ENCODE measurements at places on chromosomes 12 and 14. TPM values are rescaled to one million over a fixed set of nuclear protein-coding genes. Genes with fewer than 3 reads are reported as not detected.

Gene KRT71
- not detected for total RNA-seq

Gene PRICKLE1
- 1.1 TPM for total RNA-seq

Gene P3H3
- total RNA-seq: 9.8 TPM

- no peak for DNase-seq
- H3K27ac ChIP-seq: no peak overlapping the region
- peaks cover 23% of the 10 kb centered on the region for H3K4me1 ChIP-seq
These were observed 2.3 kb downstream of the KIF26A start for GRCh38 chr14:104140463-104141331.

GRCh38 chr12:85029456-85029855 lies 6.6 kb downstream of the TSPAN19 start:
- no peak for DNase-seq
- H3K36me3 ChIP-seq: no peaks in the 10 kb centered on the region
- H3K4me1 ChIP-seq: no peaks in the 10 kb centered on the region
- no peaks in the 10 kb centered on the region for H3K27me3 ChIP-seq

DNA sequence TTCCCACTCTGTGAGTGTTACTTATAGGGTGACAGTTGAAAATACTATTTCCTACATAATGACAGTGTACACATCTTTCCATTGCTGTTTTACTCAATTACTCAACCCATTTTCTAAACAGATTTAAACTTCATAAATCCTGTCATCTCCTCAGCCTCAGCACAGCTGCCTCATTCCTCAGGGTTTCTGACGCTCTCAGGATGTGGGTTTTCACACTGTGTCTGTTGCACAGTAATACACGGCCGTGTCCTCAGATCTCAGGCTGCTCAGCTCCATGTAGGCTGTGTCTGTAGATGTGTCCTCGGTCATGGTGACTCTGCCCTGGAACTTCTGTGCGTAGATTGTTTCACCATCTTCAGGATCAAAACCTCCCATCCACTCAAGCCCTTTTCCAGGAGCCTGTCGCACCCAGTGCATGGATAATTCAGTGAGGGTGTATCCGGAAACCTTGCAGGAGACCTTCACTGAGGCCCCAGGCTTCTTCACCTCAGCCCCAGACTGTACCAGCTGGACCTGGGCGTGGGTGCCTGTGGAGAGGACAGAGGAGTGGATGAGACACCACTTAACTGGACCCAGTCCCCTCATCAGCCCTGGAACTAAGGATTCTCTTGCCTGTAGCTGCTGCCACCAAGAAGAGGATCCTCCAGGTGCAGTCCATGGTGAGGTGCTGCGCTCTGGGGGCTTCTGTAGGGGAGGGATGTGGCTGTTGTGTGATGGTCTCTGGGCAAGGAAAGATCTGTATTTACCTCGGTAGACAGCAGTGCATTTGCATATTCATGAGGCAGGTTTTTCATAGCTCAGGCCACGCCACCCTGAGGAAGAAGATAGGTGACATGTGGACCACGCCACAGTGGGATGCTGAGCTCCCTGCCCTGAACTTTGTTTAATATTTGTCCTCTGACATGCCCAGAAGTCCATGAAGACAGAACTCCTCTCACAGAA lies 750.2 kb downstream of the TMEM121 start:
- H3K27me3 ChIP-seq: no peaks in the 10 kb centered on the region
- peak; percentile 22 for DNase-seq
- H3K4me1 ChIP-seq: peaks cover 13% of the 10 kb centered on the region
- no peak overlapping the region for H3K4me3 ChIP-seq

DNA sequence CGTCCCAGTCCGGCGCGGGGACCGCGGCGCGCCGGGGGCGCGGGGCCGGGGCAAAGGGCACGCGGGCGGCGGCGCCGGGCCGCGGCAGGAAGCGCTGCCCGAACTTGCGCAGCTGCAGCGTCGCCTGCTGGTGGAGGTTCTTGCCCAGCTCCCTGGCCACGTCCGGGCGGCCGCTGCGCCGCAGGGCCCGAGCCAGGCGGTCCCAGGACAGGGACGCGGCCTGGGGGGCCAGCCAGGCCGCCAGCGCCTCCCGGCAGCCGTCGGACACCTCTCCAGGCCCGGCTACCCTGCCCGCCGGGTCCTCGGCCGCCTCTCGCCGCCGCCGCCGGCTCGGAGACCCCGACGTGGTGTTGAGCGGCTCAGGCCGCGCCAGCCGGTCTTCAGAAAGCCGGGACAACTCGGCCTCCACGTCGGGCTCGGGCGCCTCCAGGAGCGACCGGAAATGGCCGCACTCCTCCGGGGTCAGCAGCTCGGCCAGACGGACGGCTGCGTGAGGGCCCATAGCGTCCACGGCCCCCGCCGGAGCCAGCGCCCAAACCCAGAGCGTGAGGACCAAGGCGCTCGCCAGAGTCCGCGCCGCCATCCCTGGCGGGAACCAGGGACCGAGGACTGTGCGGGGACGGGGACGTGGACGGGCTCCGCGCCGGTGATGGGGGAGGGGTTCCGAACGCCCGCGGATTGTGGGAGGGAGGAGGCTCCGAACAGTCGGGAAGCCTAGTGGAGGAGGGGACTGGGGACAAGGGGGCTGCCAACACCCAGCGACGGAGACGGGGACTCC lies 34.0 kb downstream of the FIGNL2 start:
- peaks cover 19% of the 10 kb centered on the region for H3K4me1 ChIP-seq
- DNase-seq: peak; percentile 58
- H3K27me3 ChIP-seq: no peaks in the 10 kb centered on the region
- H3K4me3 ChIP-seq: peak overlapping the region; percentile 66
- no peak overlapping the region for H3K27ac ChIP-seq

GRCh38 chr12:45433441-45433868 lies 217.6 kb downstream of the ANO6 start:
- H3K36me3 ChIP-seq: no peaks in the 10 kb centered on the region
- no peaks in the 10 kb centered on the region for H3K4me1 ChIP-seq
- DNase-seq: no peak
- H3K27ac ChIP-seq: no peak overlapping the region

DNA sequence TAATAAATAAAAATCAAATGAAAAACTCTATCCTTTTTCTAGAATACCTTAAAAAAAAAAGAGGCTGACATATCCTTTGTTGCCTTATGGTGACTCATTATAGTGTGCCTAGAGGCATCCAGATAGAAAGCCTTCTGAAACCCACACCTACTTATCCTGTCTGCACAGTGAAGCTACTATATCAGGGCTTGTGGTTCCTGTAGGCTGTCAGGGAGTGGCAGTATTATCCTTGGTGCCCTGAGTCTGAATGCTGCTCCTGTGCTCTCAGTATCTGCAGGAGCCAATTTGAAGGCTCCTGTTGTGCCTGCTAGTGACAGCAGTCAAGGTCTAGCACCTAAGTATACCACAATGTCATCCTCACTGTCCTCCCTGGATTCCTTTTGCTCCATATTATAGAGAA lies 168.4 kb upstream of the AVPR1A start:
- no peaks in the 10 kb centered on the region for H3K4me1 ChIP-seq
- no peak for DNase-seq
- H3K36me3 ChIP-seq: no peaks in the 10 kb centered on the region
- H3K27me3 ChIP-seq: no peaks in the 10 kb centered on the region
- no peak overlapping the region for H3K27ac ChIP-seq
- no peak overlapping the region for H3K4me3 ChIP-seq

- no peak overlapping the region for H3K27ac ChIP-seq
- no peak overlapping the region for H3K4me3 ChIP-seq
- no peaks in the 10 kb centered on the region for H3K36me3 ChIP-seq
- H3K27me3 ChIP-seq: no peaks in the 10 kb centered on the region
- DNase-seq: no peak
These were observed 375.5 kb downstream of the RAD51B start for GRCh38 chr14:68195126-68195525.

Gene LRP1
- total RNA-seq: 6.5 TPM

DNA sequence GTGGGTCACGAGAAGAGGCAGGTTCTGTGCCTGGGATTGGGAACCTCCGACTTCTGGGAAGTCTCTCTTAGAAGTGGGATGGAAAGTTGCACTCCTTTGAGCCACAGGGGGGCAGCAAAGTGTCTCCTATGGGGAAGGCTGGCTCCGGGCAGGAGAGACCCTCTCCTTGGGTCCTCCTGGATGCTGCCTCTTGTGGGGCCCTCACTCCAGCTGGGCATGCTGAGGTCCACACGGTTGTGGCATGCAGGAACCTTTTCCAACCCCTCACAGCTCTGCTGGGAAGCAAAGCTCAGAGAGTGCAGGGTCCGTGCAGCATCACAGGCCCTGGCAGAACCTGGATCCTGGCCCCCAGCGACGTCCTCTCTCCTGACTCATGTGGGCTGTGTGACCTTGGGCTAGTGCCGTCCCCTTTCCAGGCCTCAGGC lies 17.4 kb downstream of the SDSL start:
- H3K4me3 ChIP-seq: no peak overlapping the region
- H3K4me1 ChIP-seq: no peaks in the 10 kb centered on the region
- peaks cover 37% of the 10 kb centered on the region for H3K27me3 ChIP-seq
- no peaks in the 10 kb centered on the region for H3K36me3 ChIP-seq
- no peak for DNase-seq
- no peak overlapping the region for H3K27ac ChIP-seq

DNA sequence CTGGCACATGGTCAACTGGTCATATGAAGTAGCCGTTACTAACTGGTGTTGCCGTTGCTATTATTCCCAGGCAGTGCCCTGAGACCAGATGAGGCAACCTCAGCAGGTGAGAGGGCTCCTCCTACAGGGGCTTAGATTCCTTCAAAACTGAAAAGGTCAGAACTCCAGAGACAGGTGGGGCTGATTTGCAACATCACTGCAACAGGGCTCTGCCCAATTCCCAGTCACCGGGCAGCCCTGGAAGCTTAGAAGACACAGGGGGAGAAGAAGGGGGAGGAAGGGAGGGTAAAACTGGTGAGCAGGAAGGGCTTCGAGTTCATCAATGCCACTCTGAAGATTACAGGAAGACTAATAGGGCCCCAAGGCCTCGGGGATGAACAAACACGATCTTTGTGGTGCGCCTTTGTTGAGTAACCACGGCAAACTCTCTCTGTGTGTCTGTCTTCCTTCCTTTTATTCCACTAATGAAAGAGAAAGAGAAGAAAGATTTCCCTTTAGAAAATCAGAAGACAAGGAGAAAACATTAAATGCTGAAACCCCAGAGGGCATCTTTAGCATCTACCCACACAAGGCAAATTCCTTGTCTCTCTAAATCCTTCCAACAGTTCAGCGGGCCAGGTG lies 749.1 kb upstream of the TBX3 start:
- H3K36me3 ChIP-seq: no peaks in the 10 kb centered on the region
- no peak overlapping the region for H3K4me3 ChIP-seq
- DNase-seq: no peak
- H3K27ac ChIP-seq: no peak overlapping the region
- no peaks in the 10 kb centered on the region for H3K27me3 ChIP-seq

Gene MIP
- not detected for total RNA-seq

DNA sequence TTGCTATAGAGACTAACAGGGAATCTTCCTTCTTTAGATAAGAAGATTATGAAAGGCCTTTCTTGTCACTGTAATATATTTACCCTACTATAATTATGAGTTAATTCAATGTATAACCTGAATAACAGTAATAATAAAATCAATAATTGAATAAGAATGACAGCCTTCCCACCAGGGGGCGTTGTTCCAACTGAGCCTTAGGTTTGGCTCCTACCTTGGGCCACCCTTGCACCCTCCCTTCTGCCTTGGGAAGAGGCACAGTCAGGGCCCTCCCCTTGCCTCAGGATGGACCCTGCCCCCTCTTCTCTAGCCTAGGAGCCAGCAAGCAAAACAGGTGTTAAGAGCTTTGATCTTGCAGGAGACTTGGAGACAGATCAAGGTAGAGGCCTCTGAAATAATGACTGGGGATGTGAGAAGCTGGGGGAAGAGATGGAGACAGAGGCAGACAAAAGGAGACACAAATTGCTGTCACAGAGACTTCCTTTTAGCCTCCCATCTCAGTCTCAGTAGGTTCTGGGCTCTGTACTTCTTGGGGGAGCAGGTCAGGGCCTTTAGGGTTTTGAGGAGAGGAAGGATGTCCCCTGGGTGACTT lies 40.1 kb upstream of the CISTR start:
- H3K27me3 ChIP-seq: peaks cover 25% of the 10 kb centered on the region
- no peaks in the 10 kb centered on the region for H3K4me1 ChIP-seq
- H3K27ac ChIP-seq: no peak overlapping the region
- no peak overlapping the region for H3K4me3 ChIP-seq
- peak; percentile 23 for DNase-seq

Gene SRRM4
- total RNA-seq: not detected

DNA sequence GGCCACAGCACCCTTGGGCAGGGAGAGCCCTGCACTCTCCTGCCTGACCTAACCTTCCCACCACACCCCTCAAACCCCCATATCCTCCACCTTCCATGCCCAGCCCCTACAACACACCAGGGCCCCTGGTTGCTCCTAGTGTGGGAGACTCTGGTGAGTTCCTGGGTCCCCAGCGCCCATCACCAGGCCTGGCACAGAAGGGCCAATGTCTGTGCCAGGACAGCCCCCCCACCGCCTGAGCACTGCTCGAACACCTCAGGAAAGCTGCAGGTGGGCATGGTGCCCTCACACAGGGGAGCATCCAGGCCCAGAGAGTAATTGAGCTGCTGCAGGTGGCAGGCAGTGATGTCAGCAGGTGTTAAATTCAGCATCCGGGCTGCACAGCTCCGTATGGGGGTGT lies 15.2 kb downstream of the ADCY6 start:
- H3K4me1 ChIP-seq: no peaks in the 10 kb centered on the region
- H3K27me3 ChIP-seq: no peaks in the 10 kb centered on the region
- H3K36me3 ChIP-seq: no peaks in the 10 kb centered on the region
